Body of pancreas (tissue), 4 donors: ENCODE measurements at places on chromosomes 6 and 20. TPM values are rescaled to one million over a fixed set of nuclear protein-coding genes. Genes with fewer than 3 reads are reported as not detected.
A peak's percentile ranks its signal among the peaks of the same experiment; 100 is the strongest.

GRCh38 chr6:24922814-24923213, 12.9 kb downstream of the RIPOR2 start:
- no peak overlapping the region for H3K27ac ChIP-seq
- H3K27me3 ChIP-seq: no peaks in the 10 kb centered on the region
- no peak for DNase-seq
- H3K36me3 ChIP-seq: no peaks in the 10 kb centered on the region

DNA sequence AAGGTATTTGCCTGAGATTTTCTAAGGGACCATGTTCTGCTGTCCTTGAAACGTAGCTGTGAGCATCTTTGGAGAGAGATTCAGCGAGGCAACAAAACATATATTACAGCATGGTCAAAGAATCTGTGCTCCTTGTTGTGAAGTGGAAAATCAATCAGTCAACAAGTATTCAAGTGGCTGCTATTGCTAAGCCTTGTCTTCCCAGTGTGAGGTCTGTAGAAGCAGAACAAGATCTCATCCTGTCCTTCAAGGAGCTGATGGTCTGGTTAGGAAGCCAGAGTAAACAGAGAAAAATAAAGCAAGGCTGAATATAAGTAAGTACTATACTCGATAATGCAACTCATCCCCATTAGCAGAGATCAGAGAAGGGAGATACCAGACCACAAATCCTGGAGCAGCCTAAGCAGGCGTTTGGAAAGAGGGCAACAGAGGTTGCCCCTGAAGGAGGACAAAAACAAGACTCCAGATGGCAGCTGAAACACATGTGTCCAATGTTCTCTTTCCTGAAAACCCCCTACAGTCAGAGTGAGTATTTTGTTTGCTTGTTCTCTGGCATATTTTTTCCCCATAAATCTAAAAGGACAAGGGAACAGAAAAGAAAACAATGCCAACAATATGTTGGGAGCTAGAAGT, 392.0 kb downstream of the SYNE1 start:
- no peaks in the 10 kb centered on the region for H3K27me3 ChIP-seq
- DNase-seq: no peak
- no peaks in the 10 kb centered on the region for H3K36me3 ChIP-seq
- no peak overlapping the region for H3K27ac ChIP-seq
- peaks cover 32% of the 10 kb centered on the region for H3K4me1 ChIP-seq

Gene TREML2
- total RNA-seq: not detected

Gene ACTL10
- total RNA-seq: 4.0 TPM

DNA sequence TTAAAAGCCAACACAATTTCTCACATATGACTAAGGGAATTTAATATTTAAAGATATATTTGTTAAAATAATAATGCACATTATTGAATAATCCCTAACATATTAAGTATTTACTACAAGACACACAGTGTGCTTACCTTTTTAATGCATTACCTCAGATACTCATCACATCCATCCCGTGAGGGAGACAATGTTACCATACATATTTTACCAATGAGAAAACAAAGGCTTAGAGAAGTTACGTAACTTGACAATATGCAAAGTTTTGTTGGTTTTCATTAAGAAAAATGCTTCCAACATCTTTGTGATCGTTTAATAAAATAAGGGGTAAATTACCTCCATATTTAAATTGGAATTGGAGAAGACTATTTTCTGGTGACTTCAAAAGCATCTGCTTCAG, 4.3 kb downstream of the IFNGR1 start:
- H3K36me3 ChIP-seq: no peaks in the 10 kb centered on the region
- peaks cover 76% of the 10 kb centered on the region for H3K4me1 ChIP-seq
- no peaks in the 10 kb centered on the region for H3K27me3 ChIP-seq
- no peak overlapping the region for H3K27ac ChIP-seq

DNA sequence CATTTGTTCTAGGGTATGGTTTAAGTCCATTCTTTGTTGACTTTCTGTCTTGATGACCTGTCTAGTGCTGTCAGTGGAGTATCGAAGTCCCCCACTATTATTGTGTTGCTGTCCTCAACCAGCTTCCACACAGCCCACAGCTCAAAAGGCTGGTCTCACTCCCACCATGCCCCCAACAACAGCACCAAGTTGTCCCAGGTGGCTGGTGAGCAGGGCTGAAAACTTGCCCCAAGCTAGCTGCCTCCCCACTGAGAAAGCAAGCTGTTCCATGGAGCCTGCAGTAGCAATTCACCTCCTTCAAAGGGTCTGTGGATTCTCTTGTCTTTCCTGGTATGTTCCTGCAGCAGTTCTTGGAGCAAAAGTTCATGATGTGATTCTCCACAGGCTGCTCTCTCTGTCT, 221.0 kb downstream of the SYNDIG1 start:
- DNase-seq: no peak
- no peak overlapping the region for H3K27ac ChIP-seq
- no peaks in the 10 kb centered on the region for H3K36me3 ChIP-seq
- H3K4me3 ChIP-seq: no peak overlapping the region

DNA sequence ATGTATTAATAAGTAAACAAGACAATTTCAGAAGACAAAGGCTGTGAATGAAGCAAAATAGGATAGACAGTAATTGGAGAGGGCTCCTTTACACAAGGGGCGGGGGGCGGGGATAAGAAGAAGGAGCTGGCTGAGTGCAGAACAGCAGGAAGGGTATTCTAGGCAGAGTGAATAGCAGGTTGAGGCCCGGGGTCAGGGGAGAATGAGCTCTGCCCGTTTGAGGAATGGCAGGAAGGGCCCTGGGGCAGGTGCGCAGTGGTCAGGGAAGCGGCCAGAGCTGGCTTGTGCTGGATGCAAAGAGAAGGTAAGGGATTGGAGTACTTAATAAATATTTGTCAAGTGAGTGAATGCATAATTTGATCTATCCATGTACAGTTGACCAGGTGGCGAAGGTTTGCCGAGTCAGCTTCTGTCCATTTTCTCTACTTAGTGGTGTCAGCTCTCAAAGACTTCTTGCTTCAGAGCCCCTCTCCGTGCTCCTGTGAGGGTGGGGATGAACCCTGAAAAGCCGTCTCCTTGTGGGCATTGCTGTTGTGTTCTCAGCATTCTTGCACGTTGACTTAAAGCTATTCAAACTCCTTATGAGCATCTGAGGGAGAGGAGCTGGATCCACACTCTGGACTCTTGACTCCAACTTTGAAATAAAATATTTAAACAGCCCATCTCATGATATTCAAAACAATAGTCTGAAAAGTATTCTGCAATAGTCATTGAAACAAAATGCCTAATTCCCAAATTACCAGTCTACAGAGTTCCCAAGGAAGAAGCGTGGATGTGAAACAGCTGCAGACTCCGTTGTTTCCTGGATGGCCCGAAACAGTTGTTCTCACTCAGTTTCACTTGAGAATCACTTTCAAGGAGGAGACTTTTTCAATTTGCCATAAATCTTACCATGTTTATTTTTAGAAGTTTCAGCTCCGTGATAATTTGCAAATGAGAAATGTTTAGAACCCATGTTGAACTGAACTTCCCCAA, 105.1 kb downstream of the EDN3 start:
- H3K27ac ChIP-seq: no peak overlapping the region
- H3K36me3 ChIP-seq: no peaks in the 10 kb centered on the region
- DNase-seq: no peak
- H3K27me3 ChIP-seq: peaks cover 4% of the 10 kb centered on the region
- no peak overlapping the region for H3K4me3 ChIP-seq

DNA sequence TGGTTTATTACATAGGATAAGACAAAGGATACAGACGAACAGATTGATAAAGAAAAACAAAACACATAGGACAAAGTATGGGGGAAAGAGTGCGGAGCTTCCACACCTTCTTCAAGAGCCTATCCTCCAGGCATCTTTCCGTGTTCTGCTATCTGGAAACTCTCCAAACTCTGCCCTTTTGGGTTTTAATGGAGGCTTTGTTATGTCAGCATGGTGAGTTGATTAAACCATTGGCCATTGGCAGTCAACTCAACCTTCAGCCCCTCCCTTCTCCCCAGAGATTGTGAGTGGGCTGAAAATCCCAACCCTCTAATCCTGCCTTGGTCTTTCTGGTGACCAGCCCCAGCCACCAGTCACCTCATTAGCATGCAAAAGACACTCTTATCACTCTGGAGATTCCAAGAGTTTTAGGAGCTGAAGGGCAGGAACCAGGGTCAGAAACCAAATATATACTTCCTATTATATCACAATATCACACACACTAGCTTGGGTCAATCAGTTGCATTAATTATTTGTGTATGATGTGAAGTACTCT, 23.8 kb downstream of the HLA-DOB start:
- no peak overlapping the region for H3K4me3 ChIP-seq
- no peaks in the 10 kb centered on the region for H3K27me3 ChIP-seq
- H3K36me3 ChIP-seq: no peaks in the 10 kb centered on the region

DNA sequence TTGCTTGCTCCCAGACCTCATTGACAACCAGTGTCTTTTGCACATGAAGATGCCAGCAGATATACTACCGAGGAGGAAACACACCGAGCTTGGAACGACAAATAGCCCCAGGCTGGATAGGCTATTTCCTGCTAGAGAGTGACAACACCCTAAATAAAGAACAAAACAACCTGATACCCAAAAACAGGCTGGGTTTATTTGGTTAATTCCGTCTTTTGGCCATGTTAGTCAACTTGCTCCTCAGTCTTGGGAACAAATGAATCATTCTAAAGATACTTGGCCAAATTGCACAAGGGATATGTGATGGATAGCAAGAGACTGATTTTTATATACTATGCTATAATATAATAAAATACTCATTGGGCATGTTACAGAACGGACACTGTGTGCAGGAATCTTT, 11.5 kb upstream of the MUC22 start:
- no peaks in the 10 kb centered on the region for H3K36me3 ChIP-seq
- no peak for DNase-seq
- no peak overlapping the region for H3K27ac ChIP-seq
- H3K27me3 ChIP-seq: no peaks in the 10 kb centered on the region

Gene RSPO4
- total RNA-seq: not detected

DNA sequence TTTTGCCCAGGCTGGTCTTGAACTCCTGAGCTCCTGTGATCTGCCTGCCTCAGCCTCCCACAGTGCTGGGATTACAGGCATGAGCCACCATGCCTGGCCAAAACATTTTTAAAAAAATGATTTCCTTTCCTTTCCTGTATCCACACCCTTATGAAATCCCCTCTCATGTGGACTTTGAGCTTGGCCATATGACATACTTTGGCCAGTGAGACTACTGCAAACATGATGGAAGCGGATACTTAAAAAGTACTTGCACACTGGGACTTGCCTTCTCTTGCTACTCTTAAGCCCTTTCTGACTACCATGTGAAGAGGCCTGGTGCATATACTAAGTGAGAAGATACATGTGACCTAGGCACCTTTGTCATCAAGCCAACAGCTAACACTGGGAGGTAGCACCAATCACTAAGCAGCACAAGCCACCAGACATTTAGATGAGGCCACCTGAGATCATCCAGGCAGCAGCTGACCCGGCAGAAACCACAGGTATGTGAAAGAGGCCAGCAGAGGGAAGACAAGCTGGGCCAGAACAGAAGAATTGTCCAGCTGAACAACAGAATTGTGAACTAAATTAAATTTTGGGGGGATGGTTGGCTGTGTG, 78.5 kb upstream of the HDAC2 start:
- H3K4me1 ChIP-seq: no peaks in the 10 kb centered on the region
- no peak overlapping the region for H3K4me3 ChIP-seq
- H3K27ac ChIP-seq: no peak overlapping the region
- no peaks in the 10 kb centered on the region for H3K27me3 ChIP-seq
- H3K36me3 ChIP-seq: no peaks in the 10 kb centered on the region

Gene LGSN
- 0.26 TPM for total RNA-seq

GRCh38 chr20:57383447-57384347, 7.5 kb upstream of the RBM38 start:
- no peak overlapping the region for H3K27ac ChIP-seq
- DNase-seq: no peak

Gene FAM50B
- total RNA-seq: 15.6 TPM

- no peaks in the 10 kb centered on the region for H3K36me3 ChIP-seq
- DNase-seq: no peak
- no peak overlapping the region for H3K27ac ChIP-seq
- H3K27me3 ChIP-seq: no peaks in the 10 kb centered on the region
- H3K4me3 ChIP-seq: no peak overlapping the region
Observed at GRCh38 chr6:168012431-168013249, 15.2 kb downstream of the KIF25 start.

DNA sequence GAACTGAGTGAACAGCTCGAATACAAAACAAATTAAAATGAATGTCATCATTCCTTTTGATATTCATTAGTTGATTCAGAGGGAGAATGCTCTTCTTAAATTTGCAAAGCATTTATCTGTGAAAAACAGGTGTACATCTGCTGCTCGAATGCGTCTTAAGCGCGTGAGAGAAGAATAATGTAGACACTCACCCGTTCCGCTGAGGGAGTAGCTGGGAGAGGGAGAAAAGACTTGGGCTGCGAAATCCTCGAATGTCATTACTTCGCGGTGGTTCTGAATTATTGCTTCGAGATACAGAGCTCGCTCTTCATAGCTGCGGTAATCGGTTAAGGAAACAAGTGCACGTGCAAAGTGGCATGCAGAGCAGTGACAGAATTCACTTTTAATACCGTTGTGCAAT, 43.9 kb downstream of the INSM1 start:
- H3K4me1 ChIP-seq: peaks cover 7% of the 10 kb centered on the region
- H3K27me3 ChIP-seq: no peaks in the 10 kb centered on the region
- no peak overlapping the region for H3K27ac ChIP-seq
- H3K36me3 ChIP-seq: no peaks in the 10 kb centered on the region
- no peak for DNase-seq

Gene MEP1A
- not detected for total RNA-seq

- no peak for DNase-seq
- no peaks in the 10 kb centered on the region for H3K4me1 ChIP-seq
- H3K36me3 ChIP-seq: no peaks in the 10 kb centered on the region
Observed at GRCh38 chr6:24481449-24481848, 7.9 kb downstream of the GPLD1 start.

- no peak for DNase-seq
- H3K27ac ChIP-seq: no peak overlapping the region
- H3K27me3 ChIP-seq: no peaks in the 10 kb centered on the region
- peaks cover under 1% of the 10 kb centered on the region for H3K4me1 ChIP-seq
Observed at GRCh38 chr6:31011153-31011552, 879 bp downstream of the MUC22 start.

GRCh38 chr6:135909737-135910387, 58.4 kb downstream of the PDE7B start:
- DNase-seq: peak; percentile 51
- no peaks in the 10 kb centered on the region for H3K4me1 ChIP-seq
- no peaks in the 10 kb centered on the region for H3K27me3 ChIP-seq
- H3K36me3 ChIP-seq: no peaks in the 10 kb centered on the region
- no peak overlapping the region for H3K4me3 ChIP-seq

- H3K4me3 ChIP-seq: no peak overlapping the region
- DNase-seq: no peak
- no peaks in the 10 kb centered on the region for H3K27me3 ChIP-seq
- no peaks in the 10 kb centered on the region for H3K36me3 ChIP-seq
- peaks cover 20% of the 10 kb centered on the region for H3K4me1 ChIP-seq
Observed at GRCh38 chr6:68637782-68638181, 2.7 kb downstream of the ADGRB3 start.
